CD4-positive, alpha-beta T cell treated with Interleukin-4 for 4 hours (primary cell): ENCODE measurements at places on chromosomes 1 and 21.
A peak's percentile ranks its signal among the peaks of the same experiment; 100 is the strongest.

DNA sequence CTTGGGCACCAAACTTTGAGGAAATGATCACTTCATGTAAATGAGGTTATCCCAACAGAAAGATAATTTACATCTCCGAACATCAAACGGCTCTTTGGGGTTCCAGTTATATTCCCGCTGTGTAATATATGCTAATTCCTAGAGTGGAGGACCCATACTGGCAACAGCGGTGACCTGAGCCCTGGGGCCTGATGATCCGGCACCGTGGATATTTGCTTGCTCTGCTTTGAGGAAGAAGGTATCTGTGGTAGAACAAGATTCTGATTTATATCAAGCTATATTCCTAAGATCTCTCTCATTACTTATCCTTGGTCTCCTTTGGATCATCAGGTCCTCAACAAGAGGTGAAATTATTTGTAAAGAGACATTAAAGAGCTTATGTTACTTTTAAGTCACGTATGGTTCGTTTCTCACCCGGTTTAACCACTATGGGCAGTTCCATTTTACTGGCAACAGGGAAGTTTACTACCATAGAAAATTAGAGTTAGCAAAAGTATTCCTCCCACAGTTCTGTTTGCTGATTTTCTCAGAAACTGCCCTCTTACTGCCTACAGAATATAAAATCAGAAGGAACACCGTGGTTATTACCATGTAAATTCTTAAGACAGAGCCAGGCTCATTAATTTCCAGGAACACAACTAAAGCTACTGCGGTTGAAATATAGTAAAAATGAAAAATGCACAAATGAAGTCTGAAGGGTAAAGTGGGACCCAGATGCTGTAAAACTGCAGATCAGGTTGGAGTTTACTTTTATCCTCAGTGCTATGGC lies 56.7 kb downstream of the MRPL39 start:
- DNase-seq, result no peak

DNA sequence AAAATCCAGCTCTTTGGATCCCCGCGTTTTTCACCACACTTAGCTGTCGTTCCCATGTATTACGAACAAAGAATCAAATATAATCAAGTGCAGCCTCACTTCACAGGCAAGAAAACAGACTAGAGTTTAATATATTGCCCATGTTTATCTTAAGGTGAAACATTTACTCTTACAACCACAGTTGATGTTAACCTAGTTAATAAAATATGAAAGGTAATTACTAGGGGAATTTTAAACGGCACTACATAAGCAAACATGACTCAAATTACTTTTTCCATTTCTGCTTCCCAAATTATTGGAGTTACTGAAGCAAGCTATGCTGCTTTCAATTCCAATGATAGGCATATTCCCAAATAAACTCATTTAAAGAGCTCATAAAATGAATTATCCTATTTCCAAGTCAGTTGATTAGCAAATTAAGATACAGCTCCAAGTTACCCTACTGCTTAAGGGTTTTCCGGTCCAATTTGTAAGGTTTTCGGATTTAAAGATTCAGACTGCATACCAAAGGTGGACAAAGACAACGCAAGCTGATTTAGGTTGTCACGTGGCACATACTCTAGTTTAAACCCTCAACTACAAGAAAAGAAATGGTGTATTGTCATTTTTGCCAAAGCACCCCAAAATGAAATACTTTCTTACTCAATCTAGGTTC lies 5.9 kb downstream of the COX20 start:
- no peak for DNase-seq

- DNase-seq, result peak; percentile 34
Measured at GRCh38 chr1:119611701-119612113, 36.4 kb downstream of the ZNF697 start.

DNA sequence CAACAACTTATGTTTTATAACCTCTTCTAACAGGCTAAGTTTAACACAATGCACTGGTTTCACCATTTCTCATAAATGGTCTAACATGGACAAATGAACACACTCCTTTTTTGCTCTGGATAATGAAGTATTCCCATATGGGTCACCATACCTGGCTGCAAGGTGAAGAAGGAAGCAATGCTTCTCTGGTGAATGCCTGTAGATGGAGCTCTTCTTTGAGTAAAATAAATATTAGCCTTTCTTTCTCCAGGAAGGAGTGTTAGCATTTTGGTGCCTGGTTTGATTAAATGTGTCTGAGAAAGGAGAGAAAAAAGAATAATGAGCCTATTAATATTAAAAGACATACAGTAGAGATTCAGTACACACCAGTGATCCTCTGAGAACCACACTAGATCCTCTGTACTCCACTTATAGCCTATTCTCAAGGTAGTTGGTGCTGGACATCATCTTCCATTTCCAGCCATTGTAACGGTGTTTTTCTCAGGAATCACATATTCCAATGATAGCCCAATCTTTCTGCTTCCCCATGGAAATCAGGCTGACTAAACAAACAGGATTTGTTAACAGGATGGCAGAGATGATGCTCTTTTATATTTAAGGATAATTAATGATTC lies 17.6 kb downstream of the MTFR1L start:
- peak; percentile 5 for DNase-seq

DNA sequence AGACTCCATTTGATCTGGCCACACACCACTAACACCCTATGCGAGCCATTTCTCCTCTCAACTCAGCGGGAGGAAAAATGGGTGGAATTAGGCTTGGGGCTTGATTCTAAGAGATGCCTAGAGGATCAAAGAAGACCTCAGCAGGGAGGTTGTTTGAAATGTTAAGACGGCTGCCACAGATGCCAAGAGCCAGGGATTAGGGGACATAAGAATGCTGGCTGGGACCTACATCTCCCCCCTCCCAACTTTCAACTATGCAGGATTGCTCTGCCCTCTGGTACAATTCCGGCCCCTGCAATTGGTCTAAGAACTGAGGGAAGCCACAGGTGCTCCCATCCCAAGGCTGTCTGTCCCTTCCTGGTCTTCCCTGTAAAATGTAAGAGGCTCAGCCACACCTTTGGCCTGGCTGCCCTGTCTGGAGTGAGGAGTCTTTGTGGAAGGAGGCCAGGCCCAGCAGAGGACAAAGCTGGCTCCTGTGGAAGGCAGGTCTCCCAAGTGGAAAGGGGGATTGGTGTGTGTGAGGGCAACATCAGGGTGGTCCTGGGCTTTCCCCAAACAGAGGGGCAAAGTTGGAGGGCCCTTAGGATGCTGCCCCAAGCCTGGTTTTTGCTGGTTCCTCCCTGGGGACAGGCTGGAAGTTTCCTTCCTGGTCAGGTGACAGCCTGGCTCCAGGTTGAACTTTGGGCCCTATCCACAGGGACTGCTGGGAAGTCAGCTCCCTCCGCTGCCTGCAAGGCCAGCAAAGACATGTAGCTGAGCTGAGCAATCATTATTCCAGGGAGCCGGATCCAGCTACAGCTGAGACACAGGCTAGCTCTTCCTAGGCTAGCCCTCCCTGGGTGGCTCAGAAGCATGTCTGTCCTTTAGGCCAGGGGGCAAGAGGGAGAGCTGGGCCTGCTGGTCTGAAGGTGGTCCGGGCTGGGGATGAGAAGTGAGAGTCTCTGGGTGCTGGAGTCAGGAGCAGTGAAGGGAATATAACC lies 34.5 kb upstream of the SYNC start:
- DNase-seq, result no peak

- no peak for DNase-seq
Measured at GRCh38 chr1:84083307-84083706, 60.8 kb upstream of the PRKACB start.

GRCh38 chr1:203199816-203200571 lies 13.5 kb upstream of the CHI3L1 start:
- DNase-seq, result no peak

DNA sequence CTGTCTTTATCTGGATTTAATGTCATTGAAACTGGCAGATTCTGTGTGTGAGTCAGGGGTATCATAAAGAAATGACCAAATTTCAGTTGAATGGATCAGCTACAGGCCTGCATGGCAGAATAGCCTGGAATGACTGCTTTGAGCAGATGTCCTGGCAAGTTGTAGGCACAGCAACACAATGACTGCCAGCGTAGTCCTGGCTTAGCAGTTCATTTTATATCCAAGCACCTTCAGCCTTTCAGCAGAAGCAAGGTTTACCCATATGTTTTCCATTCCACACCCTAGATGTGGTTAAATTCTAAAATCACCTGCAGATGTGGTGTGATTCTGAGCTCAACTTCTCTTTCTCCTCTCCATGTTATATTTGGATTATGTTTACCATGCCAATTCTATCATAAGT lies 22.3 kb upstream of the PTGFR start:
- DNase-seq, result no peak

DNA sequence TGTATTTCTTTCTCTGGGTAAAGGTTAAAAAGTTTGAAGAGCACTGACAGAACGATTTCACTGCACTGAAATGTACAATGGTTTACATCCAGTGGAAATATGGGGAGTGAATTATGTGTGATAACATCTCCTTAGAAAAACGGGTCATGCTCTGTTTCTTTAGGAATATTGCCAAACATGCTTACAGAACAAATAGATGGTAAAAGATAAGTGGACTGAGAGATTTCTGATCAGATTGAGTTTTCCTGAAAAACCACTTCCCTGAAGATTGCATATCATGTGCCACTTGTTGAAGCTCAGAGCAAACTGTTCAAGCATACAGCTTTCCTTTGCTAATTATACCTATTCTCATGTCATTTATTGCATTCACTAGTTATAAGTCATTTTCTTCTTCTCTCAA lies 29.9 kb upstream of the DISP1 start:
- DNase-seq, result no peak

DNA sequence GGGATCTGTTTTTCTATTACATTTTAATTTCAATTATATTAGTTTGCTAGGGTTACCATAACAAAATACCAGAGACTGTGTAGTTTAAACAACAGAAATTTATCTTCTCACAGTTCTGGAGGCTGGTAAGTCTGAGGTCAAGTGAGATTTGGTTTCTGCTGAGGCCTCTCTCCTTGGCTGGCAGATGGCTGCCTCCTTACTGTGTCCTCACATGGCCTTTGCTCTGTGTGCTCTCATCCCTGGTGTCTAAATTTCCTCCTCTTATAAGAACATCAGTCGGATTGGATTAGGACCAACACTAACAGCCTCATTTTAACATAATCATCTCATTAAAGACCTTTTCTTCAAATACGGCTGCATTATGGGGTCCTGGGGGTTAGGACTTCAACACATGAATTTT lies 195.2 kb upstream of the CHODL start:
- DNase-seq, result no peak

DNA sequence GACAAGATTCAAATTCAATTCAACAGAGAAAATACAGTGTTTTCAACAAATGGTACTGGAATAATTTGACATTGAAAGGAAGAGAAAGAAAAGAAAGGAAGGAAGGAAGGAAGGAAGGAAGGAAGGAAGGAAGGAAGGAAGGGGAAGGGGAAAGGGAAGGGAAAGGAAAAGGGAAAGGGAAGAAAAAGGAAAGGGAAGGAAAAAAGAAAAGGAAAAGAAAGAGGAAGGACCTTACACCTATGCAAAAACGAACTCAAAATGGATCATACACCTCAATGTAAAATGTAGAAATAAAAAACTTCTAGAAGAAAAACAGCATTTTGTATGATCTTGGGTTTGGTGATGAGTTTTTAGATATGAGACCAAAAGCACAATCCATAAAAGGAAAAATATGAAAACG lies 19.9 kb upstream of the NMNAT2 start:
- DNase-seq, result no peak

- no peak for DNase-seq
Measured at GRCh38 chr1:4512636-4513035, 141.8 kb upstream of the AJAP1 start.

GRCh38 chr1:158819461-158820443 lies 11.4 kb upstream of the MNDA start:
- DNase-seq, result peak; percentile 65

DNA sequence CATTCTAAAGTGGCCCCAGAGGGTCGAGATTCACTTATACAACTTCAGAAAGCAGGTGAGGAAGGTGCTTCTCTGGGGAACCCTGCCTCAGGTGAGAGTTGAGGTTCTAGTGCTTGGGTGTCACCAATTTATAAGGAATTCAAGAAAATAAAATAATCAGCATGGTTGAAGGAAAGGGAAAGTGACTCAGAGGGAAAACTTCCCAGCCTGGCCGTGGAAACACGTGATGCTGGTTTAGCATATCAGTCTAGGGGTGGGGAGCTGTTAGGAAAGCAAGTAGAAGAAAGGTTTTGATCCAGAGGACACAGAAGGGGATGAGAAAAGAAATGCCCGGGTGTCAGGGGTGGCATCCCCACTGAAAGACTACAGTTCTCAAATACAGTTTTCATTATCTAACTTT lies 37.7 kb upstream of the TMEM125 start:
- no peak for DNase-seq

GRCh38 chr1:188188317-188188716 lies 1359.6 kb downstream of the PLA2G4A start:
- DNase-seq, result no peak

GRCh38 chr1:39086865-39087409 lies 60.8 kb downstream of the NDUFS5 start:
- DNase-seq, result no peak

- DNase-seq, result no peak
Measured at GRCh38 chr1:35441926-35442579, 115.2 kb downstream of the KIAA0319L start.

GRCh38 chr1:24257373-24257772 lies 61.8 kb upstream of the GRHL3 start:
- no peak for DNase-seq

DNA sequence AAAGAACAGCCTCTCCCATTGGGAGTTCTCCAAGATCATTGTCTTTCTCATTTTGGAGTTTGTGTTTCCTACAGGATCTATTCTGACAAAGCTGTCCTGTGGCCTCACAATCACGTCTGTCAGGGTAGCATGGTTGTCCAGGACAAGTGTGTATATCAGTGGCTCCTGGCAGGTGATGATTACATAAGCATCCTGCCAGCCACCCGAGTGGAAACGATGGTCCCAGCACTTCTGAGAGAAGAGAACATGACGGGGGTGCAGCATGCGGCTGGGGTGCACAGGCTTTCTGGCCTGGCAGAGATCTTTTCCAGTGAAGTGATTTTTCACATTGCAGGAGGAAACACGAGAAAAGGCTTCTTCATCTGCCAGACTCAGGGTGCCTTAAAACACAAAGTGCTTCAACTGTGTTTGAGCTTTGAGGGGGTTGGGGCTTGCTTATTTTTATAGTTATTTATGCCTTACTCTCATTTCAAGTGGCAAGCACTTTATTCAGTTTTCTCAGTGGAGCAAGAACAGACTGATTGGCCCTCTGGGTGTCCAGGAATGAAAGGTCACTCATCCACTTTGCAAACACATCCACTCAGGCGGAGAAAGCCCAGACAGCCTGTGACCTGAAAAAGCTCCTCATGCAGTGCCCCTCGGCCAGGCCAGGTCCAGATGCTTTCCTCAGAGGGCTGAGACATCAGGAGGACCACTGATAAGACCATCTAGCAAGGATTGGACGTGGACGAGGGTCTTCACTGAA lies 186.0 kb downstream of the DUSP10 start:
- no peak for DNase-seq

DNA sequence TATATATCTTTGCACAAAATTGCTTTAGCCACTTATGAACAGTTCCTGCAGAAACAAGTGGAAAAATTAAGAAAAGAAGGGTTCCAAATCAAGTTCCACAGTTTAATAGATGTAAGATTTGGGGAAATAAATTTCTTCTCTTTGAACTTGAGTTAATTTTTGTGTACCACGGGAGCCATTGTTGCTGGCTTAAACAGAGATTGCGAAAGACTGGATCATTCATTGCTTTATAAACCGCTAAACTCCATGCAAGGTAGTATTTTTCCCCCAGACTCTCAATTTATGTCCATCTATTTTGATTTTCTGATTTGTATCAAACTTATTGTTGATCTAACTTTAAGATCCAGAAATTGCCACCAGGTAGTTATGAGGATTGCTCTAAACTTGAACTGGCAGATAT lies 246.1 kb upstream of the ADGRL4 start:
- DNase-seq, result no peak
